ENCODE measurements at places on chromosomes 11 and 22. TPM values are rescaled to one million over a fixed set of nuclear protein-coding genes. Genes with fewer than 3 reads are reported as not detected.

DNA sequence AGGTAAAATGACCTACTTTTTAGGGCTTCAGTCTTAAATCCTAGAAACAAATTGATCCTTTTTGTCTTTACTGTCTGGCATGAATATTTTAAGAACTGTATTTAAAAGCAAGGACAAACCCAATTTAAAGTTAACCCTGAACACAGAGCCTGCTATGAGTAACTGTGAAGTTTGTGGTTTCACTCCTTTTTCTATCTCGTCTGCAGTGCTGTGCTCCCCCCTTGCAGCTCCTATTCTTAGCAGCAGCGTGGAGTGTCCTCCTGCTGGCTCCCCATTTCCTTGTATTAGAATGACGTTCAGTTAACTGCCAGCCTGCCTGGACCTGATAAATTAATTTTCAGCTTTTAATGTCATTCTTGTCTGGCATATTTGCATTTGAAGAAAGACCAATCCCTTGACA is 40.0 kb upstream of the LRRC4C start:
- no peak for ATAC-seq

The APOL1 gene
- 52.8 TPM for total RNA-seq

The ZNF214 gene
- total RNA-seq, result not detected

GRCh38 chr22:40029189-40029890 is 34.6 kb downstream of the FAM83F start:
- no peak for ATAC-seq

DNA sequence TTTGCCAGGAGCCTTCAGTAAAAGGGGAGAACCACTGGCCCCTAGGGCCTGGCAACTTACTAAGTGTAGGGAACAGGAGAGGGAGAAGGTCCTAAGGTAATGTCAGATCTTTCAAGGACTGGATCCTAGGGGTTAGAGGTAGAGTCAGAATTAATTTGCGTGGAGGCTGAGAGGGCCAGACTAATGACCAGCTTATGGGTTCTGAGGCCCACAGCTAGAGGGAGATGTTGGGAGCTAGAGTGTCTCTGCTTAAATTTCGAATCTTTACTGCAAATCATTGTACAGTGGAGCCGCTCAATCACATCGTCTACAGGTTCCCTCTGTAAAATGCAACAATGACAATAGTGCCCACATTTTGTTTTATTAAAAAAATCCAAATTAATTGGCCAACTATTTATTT is 31.4 kb downstream of the CLMP start:
- no peak for ATAC-seq
